ENCODE measurements at places on chromosomes 5 and 9.

DNA sequence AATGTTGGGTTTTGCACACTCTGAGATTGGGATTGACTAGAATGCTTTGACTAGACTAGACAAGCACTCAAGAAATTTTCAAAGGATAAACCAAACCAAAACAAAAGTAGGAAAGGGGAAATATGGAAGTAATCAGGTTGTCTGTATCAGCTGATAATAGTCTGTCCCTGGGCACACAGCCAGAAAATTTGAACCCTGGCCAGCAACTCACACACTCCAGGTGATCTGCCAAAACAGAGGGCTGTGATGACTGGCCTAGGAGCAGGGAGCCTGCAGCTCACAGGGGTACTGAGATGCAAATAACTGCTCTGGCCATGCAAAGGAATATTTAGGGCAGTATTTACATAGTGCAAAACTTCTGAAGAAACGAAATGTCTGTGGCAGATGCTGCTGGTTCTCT lies 112.3 kb upstream of the SMIM23 start:
- DNase-seq = no peak

DNA sequence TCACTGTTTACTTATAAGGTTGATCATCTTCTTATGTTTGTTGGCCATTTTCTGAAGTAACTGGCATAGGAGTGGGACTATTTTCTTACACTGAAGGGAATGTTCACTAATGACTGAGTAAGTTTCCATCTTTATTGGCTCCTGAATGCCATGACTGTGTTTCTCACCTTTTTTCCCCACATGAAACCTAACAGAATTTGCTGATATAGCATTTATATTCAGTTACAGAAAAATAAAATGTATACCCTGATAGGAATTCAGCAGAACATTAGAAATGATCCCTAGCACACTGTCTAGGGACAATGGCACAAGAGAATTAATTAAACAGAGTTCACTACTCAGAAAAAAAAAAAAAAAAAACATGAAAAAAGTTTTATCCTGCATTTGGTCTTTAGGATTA lies 1465.1 kb upstream of the C9orf72 start:
- DNase-seq = no peak

DNA sequence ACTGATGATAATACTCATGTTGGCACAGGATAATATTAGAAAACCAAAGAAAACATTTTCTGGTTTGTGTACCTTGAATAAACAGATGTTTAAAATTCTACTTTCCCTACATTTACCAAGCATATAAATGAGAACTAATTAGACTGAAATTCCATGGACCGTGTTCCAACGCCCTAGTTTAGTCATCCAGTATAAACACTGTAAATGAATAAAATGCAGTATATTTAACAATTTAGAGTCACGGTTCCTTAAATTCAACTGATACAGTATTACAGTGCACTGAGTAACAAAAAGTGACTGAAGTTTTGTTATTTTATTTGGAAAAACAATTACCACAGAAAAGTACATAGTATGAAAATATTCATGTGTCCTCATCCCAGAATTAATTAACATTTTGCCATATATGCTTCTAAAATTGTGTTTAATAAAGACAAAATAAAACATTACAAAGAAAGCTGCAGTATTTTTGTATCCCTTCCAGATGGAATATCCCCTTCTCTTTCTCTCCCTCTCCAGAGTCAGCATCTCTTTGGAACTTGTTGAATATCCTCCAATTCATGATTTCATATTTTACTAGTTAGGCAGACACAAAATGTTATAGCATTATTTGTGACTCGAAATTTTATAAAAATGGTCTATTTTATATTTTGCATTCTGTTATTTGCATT lies 112.5 kb downstream of the HMHB1 start:
- DNase-seq = no peak

- DNase-seq = no peak
Observed at GRCh38 chr9:130732136-130732535, 38.6 kb downstream of the EXOSC2 start.

DNA sequence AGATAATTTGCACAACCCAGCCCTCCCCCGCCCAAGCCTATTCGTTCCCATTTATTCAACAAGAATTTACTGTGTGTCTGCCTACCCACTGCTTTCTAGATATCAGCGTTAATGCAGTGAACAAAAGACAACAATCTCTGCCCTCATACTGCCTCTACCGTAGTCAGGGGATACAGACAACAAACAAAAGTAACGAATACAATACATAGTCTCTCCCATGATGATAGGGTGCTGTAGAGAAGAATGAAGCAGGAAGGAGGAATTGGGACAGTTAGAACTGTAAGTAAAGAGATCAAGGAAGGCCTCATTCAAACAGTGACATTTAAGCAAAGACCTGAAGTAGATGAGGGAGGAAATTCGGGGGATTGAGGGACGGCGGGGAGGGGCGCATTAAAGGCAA lies 1.7 kb downstream of the GFM2 start:
- no peak for DNase-seq

- peak; percentile 57 for DNase-seq
Observed at GRCh38 chr9:122360891-122361290, 9.9 kb upstream of the PTGS1 start.

GRCh38 chr9:132784286-132784830 lies 93.7 kb downstream of the AK8 start:
- DNase-seq = no peak
